MG63 (cell line): ENCODE measurements at places on chromosomes 4 and X. TPM values are rescaled to one million over a fixed set of nuclear protein-coding genes. Genes with fewer than 3 reads are reported as not detected.

The MAGEA1 gene
- not detected in 2 replicates for total RNA-seq

The RBM10 gene
- 36.9 and 46.9 TPM in 2 replicates for total RNA-seq

The SMR3B gene
- total RNA-seq, result not detected in 2 replicates

The TRIM61 gene
- 0.72 and 1.7 TPM in 2 replicates for total RNA-seq

The SPACA5 gene
- not detected in 2 replicates for total RNA-seq
